Activated T-cell treated with anti-CD3 and anti-CD28 coated beads, Interleukin-2, amount 50 U/mL, for 4 hours (primary cell): ENCODE measurements at places on chromosomes 16 and 17.

GRCh38 chr16:53341792-53342191 lies 92.5 kb upstream of the RBL2 start:
- DNase-seq, result no peak

GRCh38 chr16:65510241-65510640 lies 388.4 kb upstream of the CDH11 start:
- DNase-seq, result no peak

DNA sequence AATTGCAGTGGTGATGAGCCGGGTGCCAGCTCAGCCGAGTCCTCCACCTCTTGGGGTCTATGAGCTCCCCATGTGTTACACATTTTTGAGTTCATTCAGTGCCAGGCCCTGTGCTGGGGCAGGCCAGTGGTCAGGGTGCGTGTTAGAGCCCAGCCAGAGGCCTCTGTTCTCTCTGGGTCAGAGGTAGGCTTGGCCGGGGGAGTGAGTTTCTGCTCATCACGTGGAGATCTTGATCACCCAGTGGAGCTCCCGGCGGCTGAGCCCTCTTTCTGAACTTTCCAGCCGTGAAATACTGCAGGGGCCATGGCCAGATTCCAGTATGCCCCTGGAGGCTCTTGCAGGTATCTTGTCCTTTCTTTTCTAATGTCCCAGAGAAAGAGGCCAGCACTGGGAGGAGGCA lies 93.0 kb downstream of the RAP1GAP2 start:
- DNase-seq, result no peak

DNA sequence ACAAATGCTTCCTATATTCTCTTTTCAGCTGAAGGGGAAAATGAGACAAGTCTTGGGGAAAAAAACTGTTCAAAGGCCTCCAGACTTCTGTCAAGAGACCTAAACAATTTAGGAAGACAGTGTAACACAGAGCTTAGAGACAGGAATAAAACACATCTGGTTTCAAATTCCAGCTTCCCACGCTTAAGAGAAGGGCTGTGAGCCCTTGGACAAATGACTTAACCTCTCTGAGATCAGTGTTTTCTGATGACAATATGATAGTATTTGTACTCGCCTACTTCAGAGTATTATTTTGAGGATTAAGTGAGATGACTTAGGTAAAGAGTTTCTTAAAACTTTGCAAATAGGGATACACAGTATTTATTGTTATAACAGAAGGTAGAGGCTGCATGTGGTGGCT lies 29.5 kb downstream of the SMURF2 start:
- no peak for DNase-seq

DNA sequence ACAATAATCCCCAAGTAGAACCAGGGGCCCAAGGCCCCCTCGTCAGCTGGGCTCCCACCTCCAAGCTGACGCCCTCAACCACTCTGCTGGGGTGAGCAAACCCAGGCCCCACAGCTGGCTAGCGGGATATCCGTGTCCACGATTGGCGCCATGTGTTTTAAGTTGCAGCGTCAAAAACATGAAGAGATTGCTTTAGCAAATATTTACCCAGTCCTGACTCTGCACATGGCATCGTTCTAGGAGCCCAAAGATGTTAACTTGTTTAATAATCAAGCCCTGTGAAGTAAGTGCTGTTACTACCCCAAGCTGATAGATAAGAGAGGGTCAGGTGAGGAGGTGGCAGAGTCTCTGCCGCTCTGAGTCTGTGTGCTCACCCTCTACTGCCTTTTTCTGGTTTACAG lies 344 bp upstream of the SEPTIN12 start:
- DNase-seq, result no peak

DNA sequence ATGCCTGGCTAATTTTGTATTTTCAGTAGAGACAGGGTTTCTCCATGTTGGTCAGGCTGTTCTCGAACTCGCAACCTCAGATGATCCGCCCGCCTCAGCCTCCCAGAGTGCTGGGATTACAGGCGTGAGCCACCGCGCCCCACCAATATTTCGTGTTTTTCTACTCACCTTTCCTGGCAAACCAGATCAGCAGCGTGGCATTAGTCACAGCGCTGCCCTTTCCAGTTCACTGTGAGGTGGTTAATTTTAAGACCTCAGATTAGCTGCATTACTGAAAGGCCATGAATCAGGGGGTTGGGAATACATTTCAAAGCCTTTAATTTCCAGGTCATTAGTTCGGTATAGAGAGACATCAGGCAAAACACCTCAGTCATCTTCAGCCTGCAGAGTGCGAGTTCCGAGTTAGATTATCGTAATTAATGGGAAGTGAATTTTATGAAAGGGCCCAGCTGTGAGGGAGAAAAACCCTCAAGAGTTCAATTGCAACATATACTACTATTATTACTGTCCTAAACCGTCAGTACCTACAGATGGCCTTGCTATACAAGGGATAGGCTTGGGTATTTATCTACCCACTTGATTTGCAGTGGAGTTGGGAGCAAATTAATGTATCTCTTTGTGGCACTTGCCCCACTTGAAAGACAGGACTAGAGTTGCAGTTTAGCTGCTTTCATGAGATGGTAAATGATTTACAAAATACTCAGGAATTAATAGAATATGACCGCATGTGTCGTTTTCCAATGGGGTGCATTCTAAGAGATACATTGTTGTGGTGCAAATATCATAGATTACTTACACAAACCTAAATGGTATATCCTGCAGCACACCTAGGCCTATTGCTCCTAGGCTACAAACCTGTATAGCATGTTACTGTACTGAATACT lies 2.1 kb upstream of the USP32 start:
- no peak for DNase-seq
